ENCODE measurements at places on chromosomes 5 and 9. TPM values are rescaled to one million over a fixed set of nuclear protein-coding genes. Genes with fewer than 3 reads are reported as not detected.

TMEM252 gene
- not detected for total RNA-seq

DNA sequence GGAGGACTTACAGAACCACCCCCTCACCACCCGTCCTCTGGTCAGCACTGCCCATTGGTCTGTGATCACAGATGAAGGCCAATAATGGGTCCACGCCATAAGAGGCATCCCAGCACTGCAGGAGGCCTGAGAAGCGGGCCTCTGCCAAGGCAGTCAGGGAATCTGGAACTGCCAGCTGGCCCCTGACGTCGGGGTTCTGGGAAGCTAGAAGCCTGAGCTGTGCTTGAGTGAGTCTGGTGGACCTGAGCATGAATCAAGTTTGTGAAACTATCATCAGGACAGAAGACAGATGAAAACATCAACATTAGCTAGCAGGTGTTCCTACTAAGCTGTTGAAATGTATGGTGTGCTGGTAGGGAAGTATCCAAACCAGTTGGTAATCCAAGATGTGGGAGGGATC, 7.8 kb downstream of the ANGPTL2 start:
- no peak overlapping the region for H3K4me3 ChIP-seq
- DNase-seq, result no peak
- no peaks in the 10 kb centered on the region for H3K27me3 ChIP-seq

DNA sequence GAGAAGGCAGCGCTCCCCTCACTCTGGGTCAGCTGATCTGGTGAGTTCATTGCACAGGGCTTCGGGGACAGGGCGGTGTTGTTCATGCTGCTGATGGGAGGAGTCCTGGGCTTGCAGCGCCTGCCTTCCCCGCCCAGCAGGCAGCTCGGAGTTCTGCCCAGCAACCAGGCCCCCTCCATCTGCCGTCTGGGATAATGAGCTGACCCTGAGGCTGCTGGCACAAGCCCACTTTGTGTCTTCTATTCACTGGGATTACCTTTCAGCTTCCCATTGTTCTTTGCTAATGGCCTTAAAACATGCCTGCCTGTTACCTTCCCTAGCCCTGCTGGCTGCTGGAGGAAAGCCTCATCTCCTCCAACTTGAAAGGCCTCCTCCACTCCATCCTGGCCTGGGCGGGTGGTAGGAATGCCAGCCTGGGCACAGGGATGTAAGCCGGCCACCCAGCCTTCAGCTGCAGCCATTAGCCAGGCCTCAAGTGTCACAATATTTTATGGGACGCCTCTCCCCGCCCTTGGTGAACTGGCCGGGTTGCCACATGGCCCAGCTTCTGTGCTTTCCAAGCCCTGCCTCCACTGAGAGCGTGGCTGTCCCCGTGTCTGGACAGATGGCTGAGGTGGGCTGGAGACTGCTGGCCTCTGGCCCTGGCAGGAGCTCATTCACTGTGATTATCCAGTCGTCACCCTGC, 70.4 kb downstream of the GADD45G start:
- H3K4me1 ChIP-seq, result no peaks in the 10 kb centered on the region
- no peaks in the 10 kb centered on the region for H3K36me3 ChIP-seq
- no peak overlapping the region for H3K27ac ChIP-seq
- H3K27me3 ChIP-seq, result no peaks in the 10 kb centered on the region
- H3K4me3 ChIP-seq, result no peak overlapping the region
- DNase-seq, result no peak

DNA sequence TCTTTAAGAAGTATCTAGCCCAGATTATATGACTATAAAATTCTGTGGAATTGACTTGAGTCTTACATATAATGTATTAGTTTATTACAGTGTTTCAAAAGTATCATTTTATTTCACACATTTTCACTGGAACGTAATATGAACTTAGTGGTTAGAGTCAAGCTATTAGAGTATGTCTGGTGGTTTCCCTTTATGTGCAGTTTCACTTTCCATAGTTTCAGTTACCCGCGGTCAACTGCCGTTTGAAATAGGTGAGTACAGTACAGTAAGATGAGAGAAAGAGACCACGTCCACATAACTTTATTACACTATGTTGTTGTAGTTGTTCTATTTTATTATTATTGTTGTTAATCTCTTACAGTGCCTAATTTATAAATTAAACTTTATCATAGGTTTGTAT, 50.5 kb downstream of the COMMD10 start:
- H3K36me3 ChIP-seq, result no peaks in the 10 kb centered on the region
- no peak overlapping the region for H3K4me3 ChIP-seq
- H3K27ac ChIP-seq, result no peak overlapping the region
- peak; percentile 21 for DNase-seq
- peaks cover 15% of the 10 kb centered on the region for H3K4me1 ChIP-seq

ANKRD18A gene
- 9.7 TPM for total RNA-seq

DNA sequence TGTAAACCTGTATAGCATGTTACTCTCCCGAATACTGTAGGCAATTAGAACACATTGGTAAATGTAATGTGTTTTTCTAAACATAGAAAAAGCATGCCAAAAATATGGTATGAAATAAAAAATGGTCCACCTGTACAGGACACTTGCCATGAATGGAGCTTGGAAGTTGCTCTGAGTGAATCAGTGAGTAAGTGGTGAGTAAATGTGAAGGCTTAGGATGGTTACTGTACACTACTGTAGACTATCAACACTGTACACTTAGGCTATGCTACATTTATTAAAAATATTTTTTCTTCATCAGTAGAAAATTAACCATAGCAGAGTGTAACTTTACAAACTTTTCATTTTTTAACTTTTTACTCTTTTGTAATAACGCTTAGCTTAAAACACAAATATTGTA, 41.9 kb downstream of the INSYN2B start:
- H3K27me3 ChIP-seq, result no peaks in the 10 kb centered on the region
- DNase-seq, result no peak
- H3K27ac ChIP-seq, result no peak overlapping the region
- peaks cover 28% of the 10 kb centered on the region for H3K4me1 ChIP-seq
- H3K4me3 ChIP-seq, result no peak overlapping the region

PGM5 gene
- total RNA-seq, result not detected

- peak overlapping the region; percentile 15 for H3K27ac ChIP-seq
- H3K4me3 ChIP-seq, result no peak overlapping the region
- H3K36me3 ChIP-seq, result no peaks in the 10 kb centered on the region
- no peak for DNase-seq
- H3K4me1 ChIP-seq, result peaks cover 56% of the 10 kb centered on the region
Observed at GRCh38 chr9:127907867-127908659, 8.7 kb upstream of the ST6GALNAC6 start.

EIF4E1B gene
- total RNA-seq, result not detected

GRCh38 chr5:150364004-150364403, 6.5 kb downstream of the TCOF1 start:
- peaks cover 11% of the 10 kb centered on the region for H3K4me1 ChIP-seq
- no peak overlapping the region for H3K27ac ChIP-seq
- H3K4me3 ChIP-seq, result no peak overlapping the region
- peaks cover 70% of the 10 kb centered on the region for H3K36me3 ChIP-seq
- no peaks in the 10 kb centered on the region for H3K27me3 ChIP-seq
- no peak for DNase-seq

XRCC4 gene
- 4.2 TPM for total RNA-seq

RNF183 gene
- total RNA-seq, result not detected

TRAF1 gene
- 174 TPM for total RNA-seq

NRARP gene
- total RNA-seq, result 0.29 TPM

DNA sequence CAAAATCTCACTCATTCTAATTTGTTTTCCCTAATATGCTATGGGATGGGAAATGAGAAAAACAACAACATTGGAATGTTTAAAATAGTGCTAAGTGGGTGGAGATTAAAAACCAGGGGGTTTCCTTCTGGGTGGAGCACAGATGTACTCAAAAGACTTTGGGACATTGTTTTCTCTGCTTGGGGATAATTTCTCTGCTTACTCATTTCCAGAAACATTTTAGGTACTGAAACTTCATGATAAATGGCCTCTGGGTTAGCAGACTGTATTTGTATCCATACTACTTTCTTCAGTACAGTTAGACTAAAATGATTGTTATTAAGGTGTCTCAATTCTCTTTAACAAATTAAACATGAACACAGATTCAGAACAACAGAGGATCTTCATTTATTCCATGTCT, 17.4 kb downstream of the ELOVL7 start:
- no peaks in the 10 kb centered on the region for H3K4me1 ChIP-seq
- DNase-seq, result no peak
- H3K27me3 ChIP-seq, result no peaks in the 10 kb centered on the region
- no peak overlapping the region for H3K27ac ChIP-seq

DNA sequence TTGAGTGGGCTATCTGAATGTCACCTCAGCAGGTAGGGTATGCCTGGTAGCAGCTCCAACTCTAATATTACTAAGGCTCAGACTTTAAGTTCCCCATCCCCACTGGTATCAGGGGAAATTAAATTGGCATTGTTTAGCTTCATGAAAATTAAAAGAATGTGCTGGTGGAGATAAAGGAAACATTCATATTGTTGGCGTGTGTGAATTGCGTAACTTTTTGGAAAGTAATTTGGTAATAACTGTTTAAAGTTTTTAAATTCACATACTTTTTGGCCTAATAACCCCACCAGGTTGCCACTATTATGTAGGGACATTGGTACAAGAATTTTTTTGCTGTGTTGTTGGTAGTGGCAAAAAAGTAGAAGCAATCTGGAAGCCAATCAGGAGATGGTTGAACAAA, 29.4 kb downstream of the TNPO1 start:
- H3K27ac ChIP-seq, result no peak overlapping the region
- H3K27me3 ChIP-seq, result no peaks in the 10 kb centered on the region
- no peak for DNase-seq

GRCh38 chr5:131198625-131199024, 27.9 kb downstream of the LYRM7 start:
- H3K36me3 ChIP-seq, result no peaks in the 10 kb centered on the region
- H3K4me1 ChIP-seq, result no peaks in the 10 kb centered on the region
- DNase-seq, result no peak

DMGDH gene
- total RNA-seq, result 0.49 TPM

- H3K27ac ChIP-seq, result no peak overlapping the region
- no peaks in the 10 kb centered on the region for H3K36me3 ChIP-seq
- peaks cover 10% of the 10 kb centered on the region for H3K4me1 ChIP-seq
- no peak overlapping the region for H3K4me3 ChIP-seq
- no peak for DNase-seq
Observed at GRCh38 chr5:134509308-134510040, 16.0 kb upstream of the JADE2 start.

- no peak for DNase-seq
- H3K4me1 ChIP-seq, result no peaks in the 10 kb centered on the region
- H3K27me3 ChIP-seq, result no peaks in the 10 kb centered on the region
- no peak overlapping the region for H3K27ac ChIP-seq
Observed at GRCh38 chr9:19527663-19528062, 118.9 kb downstream of the ACER2 start.

NDUFAF2 gene
- total RNA-seq, result 14.8 TPM

- no peak for DNase-seq
- H3K36me3 ChIP-seq, result no peaks in the 10 kb centered on the region
- H3K27ac ChIP-seq, result no peak overlapping the region
- no peaks in the 10 kb centered on the region for H3K27me3 ChIP-seq
- H3K4me1 ChIP-seq, result no peaks in the 10 kb centered on the region
Observed at GRCh38 chr9:95826183-95826838, 49.2 kb upstream of the ERCC6L2 start.

DNA sequence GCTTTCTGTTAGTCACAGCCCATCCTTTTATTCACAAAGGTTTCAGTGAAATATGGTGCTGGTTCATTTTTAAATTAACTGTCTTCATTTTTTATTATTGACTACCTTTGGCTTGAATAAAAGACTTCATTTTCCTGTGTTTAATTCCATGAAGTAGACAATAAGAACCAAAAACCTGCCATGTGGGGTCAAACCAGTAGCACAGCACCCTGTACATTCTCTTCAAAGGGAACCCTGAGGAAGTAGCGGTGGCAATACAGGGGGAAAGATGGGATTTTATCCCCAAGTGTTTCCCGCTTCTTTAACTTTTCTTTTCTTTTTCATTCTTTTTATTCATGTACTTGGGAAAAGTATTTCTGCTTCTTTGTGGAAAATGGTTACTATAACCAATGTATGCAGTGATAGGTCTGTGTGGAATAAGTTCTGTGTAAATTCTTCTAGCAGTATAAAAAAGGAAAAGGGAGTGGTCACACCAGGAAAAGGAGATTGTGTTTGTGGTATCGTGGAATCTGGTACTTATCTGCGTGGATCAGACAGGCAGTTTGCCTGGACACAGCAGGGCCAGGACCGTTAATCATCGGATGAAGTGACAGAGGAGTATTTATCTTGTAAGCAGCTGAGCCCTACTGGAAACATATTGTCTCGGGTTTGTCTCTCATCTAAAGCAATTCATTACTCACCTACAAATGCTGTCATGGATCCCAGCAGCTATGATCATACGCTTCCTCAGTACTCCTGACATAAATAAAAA, 94.2 kb downstream of the PPIC start:
- H3K27me3 ChIP-seq, result no peaks in the 10 kb centered on the region
- DNase-seq, result no peak
- H3K4me1 ChIP-seq, result no peaks in the 10 kb centered on the region
- no peak overlapping the region for H3K4me3 ChIP-seq

GRCh38 chr9:19378164-19378563, 1.9 kb downstream of the RPS6 start:
- peaks cover 36% of the 10 kb centered on the region for H3K4me1 ChIP-seq
- H3K4me3 ChIP-seq, result no peak overlapping the region
- DNase-seq, result no peak
- H3K27me3 ChIP-seq, result no peaks in the 10 kb centered on the region
- H3K36me3 ChIP-seq, result peaks cover 47% of the 10 kb centered on the region

DNA sequence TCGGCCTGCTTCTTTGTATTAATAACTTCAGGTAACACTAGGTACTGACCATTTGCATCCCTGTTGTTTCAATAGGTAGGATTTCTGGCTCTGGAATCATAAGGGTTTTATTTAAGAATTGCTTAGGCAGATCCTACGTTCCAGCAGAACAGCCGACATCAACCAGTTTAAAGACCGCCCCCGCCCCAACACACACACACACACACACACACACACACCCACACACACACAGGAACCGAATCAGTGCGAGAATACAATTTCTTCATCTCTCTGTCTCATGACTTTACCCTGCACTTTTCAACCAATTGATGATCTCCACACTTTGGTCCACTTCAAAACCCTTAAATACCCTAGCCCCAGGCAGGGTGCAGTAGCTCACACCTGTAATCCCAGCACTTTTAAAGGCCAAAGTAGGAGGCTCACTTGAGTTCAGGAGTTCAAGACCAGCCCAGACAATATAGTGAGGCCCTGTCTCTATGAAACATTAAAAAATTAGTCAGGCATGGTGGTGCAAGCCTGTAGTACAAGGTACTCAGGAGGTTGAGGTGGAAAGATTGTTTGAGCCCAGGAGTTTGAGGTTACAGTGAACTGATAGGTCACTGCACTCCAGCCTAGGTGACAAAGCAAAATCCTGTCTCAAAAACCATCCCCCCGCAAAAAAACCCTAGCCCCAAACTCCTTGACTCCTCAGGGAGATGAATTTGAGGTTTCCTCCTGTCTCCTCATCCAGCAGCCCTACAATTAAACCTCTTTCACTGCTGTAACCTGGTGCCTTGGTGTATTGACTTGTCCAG, 2.7 kb upstream of the MTMR12 start:
- peaks cover 14% of the 10 kb centered on the region for H3K4me1 ChIP-seq
- H3K27ac ChIP-seq, result no peak overlapping the region
- DNase-seq, result no peak
- H3K36me3 ChIP-seq, result no peaks in the 10 kb centered on the region

GRCh38 chr5:73955271-73955846, 329.4 kb downstream of the ARHGEF28 start:
- H3K4me3 ChIP-seq, result no peak overlapping the region
- no peaks in the 10 kb centered on the region for H3K36me3 ChIP-seq
- no peak overlapping the region for H3K27ac ChIP-seq
- H3K27me3 ChIP-seq, result no peaks in the 10 kb centered on the region
- H3K4me1 ChIP-seq, result no peaks in the 10 kb centered on the region

GRCh38 chr9:35397216-35397698, 92.7 kb upstream of the RUSC2 start:
- no peaks in the 10 kb centered on the region for H3K4me1 ChIP-seq
- no peak overlapping the region for H3K4me3 ChIP-seq
- no peak for DNase-seq
- no peaks in the 10 kb centered on the region for H3K36me3 ChIP-seq
- no peaks in the 10 kb centered on the region for H3K27me3 ChIP-seq
- no peak overlapping the region for H3K27ac ChIP-seq

G3BP1 gene
- total RNA-seq, result 189 TPM

PCDHA5 gene
- total RNA-seq, result not detected
